ENCODE measurements at places on chromosomes 16 and 17.

GRCh38 chr16:84907575-84907974 is 87.8 kb downstream of the CRISPLD2 start:
- no peak for DNase-seq

DNA sequence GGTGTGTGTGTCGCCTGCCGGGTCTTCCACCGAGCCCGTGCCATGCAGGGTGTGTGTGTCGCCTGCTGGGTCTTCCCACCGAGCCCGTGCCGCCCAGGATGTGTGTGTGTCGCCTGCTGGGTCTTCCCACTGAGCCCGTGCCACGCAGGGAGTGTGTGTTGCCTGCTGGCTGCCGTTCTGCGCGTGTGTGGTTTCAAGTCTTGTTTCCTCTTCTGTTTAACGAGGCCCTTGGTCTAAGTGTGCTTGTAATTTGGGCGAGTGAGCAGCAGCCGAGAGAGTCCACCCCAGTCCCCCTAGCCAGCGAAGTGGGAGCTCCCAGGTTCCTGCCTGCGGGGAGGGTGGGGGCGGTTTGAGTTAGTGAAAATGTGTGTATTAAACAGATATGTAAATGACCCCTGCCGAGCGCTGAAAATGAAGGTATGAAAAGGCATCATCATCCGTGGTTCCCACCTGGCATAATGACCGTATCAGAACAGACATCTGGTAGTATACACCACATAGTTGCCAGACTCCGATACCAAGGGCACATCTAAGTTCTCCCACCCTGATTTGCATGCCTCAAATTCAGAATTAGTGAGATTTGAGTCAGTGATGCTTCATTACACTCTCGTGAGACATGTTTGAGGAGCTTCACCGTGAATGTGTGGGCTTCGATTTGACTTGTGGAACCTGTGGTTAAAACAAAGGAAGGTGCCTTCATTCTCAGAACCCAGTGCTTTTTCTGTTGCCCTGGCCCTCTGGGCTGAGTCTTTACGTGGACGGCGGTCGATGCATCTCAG is 114.5 kb upstream of the CHMP6 start:
- DNase-seq: no peak

GRCh38 chr16:53266156-53266555 is 168.1 kb upstream of the RBL2 start:
- DNase-seq: no peak

DNA sequence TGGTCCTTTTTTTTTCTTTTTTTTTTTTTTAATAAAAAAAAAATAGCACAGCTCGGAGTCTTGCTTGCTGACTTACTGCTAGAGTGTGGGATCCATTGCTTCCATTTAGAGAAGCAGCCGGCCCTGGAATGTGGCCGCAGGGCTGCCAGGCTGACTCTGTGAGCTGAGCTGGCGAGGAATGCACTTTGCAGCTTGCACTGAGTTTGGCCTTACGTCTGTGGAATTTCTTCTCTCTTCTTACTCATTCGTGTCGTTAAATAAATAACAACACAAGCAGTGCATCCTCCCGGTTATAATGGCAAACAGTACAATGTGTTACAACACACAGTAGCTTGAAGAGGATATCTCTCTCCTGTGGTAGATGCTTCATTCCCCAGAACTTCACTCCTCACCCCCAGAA is 69.2 kb downstream of the PRKCB start:
- peak; percentile 4 for DNase-seq

- no peak for DNase-seq
Observed at GRCh38 chr16:66850115-66850815, 6.1 kb downstream of the CA7 start.

DNA sequence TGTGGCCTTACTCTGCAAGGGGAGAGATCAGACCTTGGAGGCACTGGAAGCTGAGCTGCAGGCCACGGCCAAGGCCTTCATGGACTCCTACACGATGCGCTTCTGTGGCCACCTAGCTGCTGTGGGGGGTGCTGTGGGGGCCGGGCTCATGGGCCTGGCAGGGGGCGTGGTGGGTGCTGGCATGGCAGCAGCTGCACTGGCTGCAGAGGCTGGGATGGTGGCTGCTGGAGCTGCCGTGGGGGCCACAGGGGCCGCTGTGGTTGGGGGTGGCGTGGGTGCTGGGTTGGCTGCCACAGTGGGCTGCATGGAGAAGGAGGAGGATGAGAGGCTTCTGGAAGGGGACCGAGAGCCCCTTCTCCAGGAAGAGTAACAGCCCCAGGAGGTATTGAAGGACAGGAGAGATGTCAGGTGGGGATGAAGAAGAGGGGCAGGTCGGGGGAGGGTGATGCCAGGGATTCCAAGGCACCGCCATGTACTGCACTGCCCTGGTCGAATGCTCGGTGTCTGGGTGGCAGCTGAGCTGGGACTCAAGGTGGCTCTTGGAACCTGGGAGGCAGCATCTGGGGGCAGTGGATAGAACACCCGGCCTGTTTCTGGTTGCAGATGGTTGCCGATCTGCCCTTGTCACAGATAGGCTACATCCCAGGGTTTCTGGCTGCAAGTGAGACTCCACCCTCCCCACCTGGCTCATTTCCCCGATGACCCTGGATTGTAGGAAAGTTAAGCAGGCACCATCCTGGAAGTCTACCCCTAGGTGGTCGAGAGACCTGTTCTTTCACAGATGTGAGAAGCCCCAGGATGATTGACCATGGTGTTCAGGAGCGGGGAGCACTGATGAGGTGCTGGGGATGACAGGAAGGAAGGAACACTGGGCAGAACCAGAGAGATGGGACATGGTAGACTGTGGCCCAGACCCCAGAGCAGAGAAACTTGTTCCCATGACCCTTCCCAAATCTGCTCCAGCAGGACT is 5.1 kb downstream of the RNF112 start:
- DNase-seq: no peak

DNA sequence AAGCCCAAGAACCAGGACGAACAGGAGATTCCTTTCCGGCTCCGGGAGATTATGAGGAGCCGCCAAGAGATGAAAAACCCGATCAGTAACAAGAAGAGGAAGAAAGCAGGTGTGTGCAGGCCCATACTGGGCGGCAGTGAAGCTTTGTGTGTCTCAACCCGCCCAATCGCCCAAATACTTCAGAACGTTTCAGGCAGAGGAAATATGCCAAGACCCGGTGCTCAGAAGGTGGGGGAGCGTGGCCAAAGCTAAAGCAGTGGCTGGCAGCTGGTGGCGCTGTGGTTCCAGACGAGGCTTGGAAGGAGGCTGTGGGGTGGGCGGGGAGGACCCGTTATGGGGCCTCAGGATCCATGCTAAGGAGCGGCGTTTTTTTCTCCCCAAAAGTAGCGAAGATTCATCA is 1.2 kb downstream of the CCDC137 start:
- no peak for DNase-seq

GRCh38 chr16:89565506-89566372 is 5.3 kb downstream of the RPL13 start:
- DNase-seq: no peak

DNA sequence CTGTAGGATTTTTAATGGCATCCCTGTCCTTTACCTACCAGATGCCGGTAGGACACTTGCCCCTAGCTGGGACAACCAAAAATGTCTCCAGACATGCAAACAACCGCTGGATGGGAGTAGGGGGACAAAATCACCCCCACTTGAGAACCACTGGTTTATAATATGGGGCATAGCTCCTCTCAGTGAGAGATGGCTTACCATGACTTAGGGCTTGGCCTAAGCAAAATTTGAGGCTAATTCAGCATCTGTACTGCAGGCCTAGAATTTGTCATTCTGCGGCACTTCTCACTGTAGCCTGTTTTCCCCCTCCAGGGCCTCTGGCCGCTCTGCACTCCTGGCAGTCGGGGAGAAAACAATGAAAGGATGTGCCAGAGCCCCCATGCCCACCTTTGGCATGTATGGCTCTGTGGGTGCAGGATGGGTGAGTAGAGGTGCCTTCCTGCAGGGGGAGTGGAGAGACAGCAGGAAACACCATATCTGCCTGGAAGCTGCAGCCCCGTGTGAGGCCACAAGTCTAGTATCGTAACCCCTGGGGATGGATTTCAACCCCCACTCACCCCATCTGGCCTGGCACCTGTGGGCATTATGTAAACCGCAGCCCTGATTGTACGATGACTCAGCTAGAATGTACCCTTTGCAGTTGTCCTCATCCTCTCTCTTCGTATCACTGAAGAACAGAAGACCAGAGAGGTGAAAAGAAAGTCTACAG is 268.1 kb downstream of the SOX9 start:
- DNase-seq: no peak

DNA sequence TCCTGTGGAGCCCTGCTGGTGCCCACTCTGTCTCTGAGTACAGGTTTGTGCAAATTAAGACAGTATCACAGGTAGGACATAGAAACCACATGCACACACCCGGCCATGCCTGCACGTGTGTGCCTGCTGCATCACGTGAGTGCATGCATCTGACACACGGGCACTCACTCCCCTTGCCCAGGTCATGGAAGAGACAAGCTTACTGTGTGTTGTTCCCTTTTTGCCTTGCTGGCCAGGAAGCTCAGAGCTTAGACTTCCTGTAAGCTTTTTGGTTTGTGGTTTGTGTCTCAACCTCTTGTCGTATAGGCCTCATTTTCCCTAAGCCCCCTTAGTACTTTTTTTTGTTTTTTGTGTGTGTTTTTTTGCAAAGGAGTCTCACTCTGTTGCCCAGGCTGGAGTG is 25.0 kb downstream of the ZNF469 start:
- no peak for DNase-seq

GRCh38 chr17:8781776-8782175 is 17.4 kb downstream of the MFSD6L start:
- DNase-seq: no peak

- DNase-seq: no peak
Observed at GRCh38 chr16:20674684-20675487, 22.6 kb downstream of the ACSM1 start.

DNA sequence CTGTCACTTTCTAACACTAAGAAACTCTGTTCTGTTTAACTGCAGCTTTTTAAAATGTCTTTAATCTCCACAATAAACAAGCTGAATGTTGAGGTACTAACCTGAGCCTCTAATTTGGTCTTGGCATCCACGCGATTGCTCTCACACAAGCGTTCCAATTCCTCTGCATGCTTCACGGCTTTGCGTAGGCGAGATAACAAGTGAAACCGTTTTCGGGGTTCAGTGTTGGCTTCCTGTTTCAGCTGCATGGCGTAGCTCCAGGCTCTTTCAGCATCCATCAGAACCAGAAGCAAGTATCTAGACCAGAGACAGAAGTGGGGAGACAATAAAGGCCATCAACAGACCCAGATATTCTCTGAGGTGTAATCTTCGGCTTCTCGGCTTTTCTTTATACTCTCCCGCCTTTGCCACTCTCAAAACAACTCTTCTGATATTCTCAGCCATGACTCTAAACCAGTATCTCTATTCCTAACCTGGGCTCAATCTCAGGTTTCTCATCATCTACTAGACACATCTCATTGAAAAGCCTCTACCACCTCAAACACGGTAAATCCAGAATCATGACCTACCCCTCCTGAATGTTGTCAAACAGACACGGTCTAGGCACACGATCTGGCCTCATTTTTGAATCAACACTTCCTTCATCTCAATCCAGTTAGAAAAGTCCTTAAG is 8.3 kb downstream of the SRP68 start:
- DNase-seq: no peak

DNA sequence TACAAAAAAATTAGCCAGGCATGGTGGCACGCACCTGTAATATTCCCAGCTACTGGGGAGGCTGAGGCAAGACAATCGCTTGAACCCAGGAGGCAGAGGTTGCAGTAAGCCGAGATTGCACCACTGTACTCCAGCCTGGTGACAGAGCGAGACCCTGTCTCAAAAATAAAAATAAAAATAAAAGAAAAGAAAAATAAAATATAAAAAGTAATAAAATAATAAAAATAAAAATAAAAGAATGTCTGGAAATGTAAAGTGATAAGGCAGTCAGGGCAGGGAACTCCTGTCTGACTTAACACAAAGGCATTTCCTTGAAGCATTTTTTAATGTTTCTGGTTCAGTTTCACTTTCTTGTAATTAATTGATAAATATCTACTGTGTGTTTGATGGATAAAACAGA is 34.7 kb upstream of the DNAJA2 start:
- DNase-seq: no peak

- no peak for DNase-seq
Observed at GRCh38 chr17:42399121-42399520, 10.9 kb upstream of the STAT3 start.

DNA sequence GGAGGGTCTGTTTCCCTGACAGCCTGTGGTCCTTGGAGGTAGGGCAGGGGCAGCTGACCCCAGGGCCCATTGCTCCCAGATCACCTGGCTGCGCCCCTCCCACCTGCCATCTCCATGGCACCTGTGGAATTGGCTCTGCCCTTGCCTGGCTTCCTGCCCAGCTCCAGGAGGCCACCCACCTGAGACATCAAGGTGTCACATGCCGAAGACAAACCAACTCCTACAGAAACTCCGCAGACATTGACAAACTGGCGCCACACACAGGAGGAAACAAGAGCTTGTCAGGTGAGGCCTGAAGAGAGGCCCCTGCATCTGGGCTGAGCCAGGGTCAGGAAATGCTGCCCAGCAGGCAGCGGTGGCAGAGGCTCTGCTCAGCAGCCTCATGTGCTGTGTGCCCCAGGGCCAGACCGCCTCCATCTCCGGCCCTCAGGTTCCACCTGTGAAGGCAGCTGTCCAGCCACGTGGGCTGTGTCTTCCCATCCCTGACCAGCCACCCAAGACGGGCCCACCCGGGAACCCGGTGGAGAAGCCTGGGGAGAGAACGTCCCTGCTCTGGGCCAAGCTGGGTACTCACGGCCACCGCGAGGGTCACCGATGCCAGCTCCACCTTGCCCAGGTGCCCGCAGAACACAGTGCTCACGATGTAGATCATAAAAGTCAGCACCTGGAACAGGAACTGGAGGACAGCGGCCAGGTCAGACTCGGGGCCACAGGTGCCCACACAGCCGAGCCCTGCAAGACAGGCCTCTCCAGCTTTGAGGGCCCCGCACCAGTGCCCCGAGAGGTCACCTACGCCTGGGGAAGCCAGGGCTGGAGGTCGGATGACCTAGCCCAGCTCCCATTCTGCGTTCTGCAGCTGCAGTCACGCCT is 1.6 kb downstream of the SLC47A2 start:
- DNase-seq: no peak

DNA sequence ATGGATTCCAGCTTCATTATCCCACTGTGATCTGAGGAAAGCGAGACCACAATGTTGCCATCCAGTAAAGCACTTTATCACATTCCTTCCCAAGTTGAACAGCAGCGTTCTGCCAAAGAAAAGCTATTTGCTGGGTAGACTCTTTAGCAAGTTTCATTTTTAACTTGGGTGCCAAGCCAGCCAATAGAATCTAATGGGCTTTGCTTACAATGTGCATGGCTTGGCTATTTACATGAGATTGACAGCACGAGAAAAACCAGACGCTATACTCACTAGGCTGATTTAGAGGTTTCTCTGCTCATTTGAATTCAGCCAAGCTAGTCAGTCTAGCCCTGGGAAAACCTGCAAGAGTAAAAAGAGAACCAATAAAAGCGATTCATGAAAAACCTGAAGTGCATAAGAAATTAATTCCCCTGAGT is 108.9 kb downstream of the CDH13 start:
- no peak for DNase-seq

All from HFF-Myc (cell line).